ENCODE measurements at places on chromosomes 16 and 17. TPM values are rescaled to one million over a fixed set of nuclear protein-coding genes. Genes with fewer than 3 reads are reported as not detected.

SERPINF2 gene
- total RNA-seq, result 68.6 TPM

ZNF624 gene
- 11.2 TPM for total RNA-seq

CCL1 gene
- not detected for total RNA-seq

KRTAP1-1 gene
- total RNA-seq, result not detected

APOBR gene
- total RNA-seq, result 0.20 TPM

Measured in progenitor cell of endocrine pancreas (in vitro differentiated cells).